CD4-positive, alpha-beta T cell treated with Interleukin-12 subunit alpha and Interleukin-12 subunit beta, for 1 hour (primary cell): ENCODE measurements at places on chromosomes 1 and 21.

DNA sequence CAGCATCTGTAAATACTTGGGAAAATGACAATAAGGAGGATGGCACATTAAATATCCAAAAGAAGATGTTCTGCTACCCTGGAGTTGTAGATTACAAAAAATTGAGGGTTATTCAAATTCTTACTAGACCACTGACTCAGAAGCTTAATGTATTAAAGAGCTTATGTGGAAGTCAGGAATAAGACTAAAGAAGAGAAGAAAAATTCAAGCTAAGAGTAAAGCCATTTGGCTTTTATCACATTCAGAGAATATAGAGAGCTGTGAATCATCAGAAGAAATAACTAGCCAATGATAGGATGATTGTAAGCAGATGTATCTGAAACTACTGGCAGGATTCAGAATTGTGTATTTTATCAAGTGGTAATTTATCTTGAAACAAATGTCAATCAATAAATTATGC is 237.0 kb downstream of the TBX15 start:
- DNase-seq, result no peak

- DNase-seq, result no peak
Measured at GRCh38 chr1:119542492-119542946, 35.5 kb downstream of the HSD3B1 start.

GRCh38 chr21:35325953-35326352 is 276.9 kb upstream of the RUNX1 start:
- DNase-seq, result no peak

DNA sequence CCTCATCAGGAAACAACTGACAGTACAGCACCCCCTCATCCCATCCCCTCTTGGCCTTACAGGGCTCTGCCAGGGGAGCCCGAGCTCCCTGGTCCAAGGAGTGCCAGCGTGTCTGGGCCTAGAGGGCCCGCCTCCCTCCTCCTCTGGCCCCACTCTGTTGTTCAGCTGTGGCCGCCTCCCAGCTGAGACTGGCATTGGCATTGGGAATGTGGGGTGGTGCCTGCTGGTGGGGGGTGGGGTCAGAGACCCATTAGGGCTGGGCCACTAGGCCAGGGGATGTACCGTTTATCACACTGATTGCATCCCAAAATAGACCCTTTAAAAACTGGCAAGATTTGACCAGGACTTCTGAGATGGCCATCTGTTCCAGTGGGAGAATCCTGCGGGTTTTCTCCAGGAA is 1.4 kb downstream of the LDLRAP1 start:
- DNase-seq, result no peak

- no peak for DNase-seq
Measured at GRCh38 chr1:119075614-119076013, 64.8 kb downstream of the WARS2 start.

DNA sequence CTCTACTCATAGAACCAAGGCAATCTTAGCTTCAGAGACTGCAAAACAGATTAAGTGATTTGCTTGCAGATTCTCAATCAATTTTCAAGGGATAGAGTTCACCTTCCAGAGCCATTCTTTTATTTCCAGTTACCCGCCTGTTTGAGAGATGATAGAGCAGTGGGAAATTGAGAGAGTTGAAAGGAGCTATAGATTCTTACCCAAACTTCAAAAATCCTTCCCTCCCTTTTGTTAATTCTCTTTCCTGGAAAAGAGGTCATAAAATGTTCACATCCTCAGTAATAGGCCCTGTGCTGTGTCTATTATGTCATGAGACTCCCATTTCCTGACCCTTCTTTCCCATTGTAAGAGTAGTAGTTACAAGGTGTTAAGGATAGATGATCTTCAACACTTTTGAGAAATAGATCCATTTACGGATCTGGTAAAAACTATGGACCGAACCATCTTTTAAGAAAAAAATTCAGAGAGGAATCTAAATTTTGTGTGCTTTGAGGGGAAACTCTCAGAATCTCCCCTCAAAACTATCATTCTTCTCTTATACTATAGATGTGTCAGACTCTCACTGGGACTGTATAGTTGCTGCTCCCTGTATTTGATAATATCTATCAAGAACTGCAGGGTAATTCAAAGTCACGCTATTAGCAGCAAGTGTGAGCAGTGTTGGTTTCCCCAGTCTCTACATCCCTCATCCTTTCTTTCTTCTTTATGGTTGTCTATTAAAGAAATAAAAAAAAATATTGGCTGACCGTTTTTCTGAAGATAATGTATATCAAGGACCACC is 8.0 kb downstream of the RGS4 start:
- no peak for DNase-seq

DNA sequence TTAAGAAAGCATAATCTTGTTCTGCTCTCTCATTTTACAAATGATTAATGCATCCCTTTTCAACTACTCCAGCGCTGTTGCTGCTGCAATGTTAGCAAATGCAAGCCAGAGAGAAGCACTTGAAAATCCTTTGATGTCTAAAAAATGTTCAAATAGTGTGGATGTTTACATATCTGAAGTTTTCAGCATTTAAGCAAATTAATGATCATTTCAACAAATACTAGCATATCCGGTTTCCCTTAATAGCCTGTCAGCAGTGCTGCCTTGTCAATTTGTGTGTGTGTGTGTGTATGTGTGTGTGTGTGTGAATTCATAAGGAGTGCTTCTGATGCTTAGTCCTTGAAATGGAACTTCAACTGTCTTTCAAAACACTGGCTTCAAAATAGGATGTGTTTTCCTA is 48.1 kb upstream of the WNT2B start:
- no peak for DNase-seq

DNA sequence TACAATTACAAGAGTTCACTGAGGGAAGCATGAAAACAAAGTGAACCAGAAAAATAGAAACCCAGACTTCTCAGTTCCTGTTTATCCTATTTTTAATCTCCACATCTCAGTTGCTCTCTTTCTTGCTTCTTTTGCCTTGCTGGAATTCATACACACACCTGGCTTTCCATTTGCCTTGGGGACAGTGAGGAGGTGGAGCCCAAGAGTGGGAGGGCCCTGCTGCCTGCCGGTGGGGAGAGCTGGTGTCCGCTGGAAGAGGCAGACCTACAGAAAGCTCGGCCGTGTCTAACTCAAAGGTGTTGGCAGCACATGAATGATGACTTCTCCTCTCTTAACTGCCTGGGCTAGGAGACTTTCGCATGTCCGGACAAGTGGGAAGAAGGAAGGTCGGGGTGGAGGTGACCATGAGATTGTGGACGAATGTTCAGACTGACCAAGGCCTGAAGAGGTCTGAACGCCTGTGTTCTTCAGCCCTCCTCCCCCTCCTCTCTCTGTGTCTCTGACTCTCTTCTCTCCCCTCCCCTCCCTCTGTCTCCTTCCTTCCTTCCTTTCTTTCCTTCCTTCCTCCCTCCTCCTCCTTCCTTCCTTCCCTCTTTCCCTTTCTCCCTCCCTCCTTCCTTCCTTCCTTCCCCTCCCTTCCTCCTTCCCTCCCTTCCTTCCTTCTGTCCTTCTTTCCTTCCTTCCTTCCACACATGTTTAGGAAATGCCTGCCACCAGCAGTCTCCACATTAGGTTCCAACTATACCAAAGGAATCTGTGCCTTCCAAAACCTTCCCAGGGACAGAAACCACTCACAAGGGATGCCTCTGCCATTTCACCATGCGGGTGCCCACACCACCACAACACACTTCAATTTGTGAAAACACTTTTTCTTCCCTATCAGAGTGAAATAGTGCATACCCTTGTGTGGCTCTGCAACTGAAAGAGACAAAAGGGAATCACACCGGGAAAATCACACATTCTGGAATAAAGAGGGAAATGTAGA is 157.3 kb upstream of the RUNX1 start:
- DNase-seq, result no peak

DNA sequence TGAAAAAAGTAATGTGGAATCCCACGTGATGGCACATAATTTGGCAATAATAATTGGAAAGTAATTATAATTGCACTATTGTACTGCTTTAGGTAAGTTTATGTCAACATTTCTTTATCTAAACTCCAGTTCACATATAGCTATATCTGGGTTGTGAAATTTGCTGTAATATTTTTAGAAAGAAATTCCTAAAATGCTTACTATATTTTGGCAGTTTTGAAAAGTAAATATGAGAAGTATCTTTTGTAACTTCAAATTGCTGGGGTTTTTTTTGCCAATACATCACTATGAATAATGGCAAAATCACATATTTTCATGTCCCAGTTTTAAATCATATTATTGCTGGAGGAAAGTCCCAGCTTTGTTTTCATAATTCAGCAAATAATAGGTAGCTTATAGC is 197.5 kb downstream of the PDE4B start:
- DNase-seq, result no peak

DNA sequence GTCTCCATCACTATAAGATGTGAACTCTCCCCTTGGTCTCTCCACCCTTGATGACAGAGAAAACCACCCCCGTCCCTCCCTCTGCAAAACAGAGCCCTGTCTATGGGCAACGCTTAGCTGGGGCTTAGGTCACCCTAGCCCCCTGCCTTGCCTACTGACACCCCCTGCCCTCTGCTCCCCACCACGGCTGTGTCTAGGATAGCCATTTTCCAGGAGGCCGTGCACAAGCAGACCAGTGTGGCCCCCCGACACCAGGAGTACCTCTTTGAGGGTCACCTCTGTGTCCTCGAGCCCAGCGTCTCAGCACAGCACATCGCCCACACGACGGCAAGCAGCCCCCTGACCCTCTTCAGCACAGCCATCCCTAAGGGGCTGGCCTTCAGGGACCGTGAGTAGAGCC is 8.5 kb downstream of the IKBKE start:
- DNase-seq, result no peak

- no peak for DNase-seq
Measured at GRCh38 chr1:198267921-198268320, 111.1 kb downstream of the NEK7 start.

DNA sequence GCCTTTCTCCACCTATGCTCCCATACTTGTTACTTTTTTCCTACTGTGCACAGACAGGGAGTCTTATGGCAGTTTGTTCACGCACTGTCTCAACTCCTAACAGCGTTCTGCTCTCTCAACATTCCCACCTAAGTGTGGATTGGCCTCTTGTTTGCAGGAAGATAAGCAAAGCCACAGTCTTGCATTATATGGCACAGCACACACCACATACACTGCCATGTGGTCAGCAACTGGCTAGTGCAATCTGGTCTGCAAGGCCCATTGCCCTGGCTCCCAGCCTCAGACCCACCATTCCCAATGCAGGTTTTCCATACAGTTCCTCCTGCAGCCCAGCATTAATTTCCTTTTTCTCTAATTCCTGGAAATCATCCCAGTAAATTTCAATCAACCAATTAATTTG is 38.3 kb upstream of the LAMC2 start:
- DNase-seq, result no peak

DNA sequence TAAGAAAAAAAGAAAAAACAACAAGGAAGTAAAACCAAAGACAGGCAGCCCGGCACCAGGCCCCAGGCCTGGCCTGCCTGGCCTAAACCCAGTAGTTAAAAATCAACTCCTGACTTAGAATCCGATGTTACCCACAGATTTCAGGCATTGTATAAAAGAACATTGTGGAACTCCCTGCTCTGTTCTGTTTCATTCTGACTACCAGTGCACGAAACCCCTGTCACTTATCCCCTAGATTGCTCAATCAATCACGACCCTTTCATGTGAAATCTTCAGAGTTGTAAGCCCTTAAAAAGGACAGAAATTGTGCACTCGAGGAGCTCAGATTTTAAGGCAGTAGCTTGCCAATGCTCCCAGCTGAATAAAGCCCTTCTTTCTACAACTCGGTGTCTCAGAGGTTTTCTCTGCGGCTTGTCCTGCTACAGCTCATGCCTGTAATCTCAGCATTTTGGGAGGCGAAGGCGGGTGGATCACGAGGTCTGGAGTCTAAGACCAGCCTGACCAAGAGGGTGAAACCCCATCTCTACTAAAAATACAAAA is 15.6 kb upstream of the MYOCOS start:
- no peak for DNase-seq

DNA sequence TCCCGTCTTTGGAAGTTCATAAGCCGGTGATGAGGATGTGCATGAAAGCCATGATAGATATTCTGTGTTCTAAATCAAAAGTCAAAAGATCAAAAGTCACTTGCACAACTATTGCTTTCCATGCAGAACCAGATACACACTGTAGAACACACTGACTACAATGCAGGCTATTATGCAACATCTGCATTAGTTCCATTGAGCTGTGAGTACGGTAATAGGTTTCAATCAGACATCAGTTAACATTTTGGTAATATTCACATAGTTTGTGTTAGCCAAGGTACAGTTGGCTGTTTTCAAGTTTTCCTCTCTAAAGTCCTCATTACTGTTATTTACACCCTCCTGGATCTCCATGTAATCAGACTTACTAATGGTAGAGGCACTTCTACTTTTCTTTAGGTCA is 3.1 kb downstream of the KCNA2 start:
- DNase-seq, result no peak

- DNase-seq, result peak; percentile 51
Measured at GRCh38 chr1:17201201-17202021, 3.5 kb upstream of the PADI1 start.

- no peak for DNase-seq
Measured at GRCh38 chr1:200260597-200261335, 149.1 kb downstream of the ZNF281 start.

DNA sequence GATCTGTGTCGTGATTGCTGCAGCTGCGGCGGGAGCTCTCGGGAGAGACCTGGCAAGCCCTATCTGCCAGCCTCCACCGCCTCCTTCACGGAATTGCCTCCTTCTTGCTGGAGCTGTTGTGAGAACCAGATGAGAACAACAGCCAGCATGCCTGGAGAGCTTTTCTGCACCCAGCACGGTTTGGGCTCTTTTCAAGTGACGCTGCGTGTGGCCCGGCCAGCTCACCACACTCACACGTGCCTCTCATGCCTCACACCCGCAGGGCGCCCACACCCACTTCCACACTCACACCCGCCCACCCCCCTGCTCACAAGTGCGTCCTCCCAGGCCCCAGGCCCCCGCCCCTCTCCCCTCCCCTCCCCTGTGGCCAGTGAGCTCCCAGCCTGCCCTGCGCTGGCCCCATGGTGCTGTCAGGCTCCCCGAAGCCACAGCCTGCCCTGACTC is 135.7 kb upstream of the RUNX3 start:
- peak; percentile 72 for DNase-seq

DNA sequence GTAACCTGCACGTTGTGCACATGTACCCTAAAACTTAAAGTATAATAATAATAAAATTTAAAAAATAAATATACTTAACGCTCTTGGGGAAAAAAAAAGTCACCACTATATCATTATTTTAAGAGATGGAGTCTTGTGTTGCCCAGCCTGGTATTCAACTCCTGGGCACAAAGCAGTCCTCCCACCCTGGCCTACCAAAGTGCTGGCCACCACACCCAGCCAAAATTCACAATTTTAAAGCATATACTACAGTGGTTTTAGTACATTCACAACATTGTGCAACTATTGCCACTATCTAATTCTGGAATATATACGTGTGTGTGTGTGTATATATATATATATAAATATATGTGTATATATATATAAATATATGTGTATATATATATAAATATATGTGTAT is 5.9 kb downstream of the HMGN2 start:
- DNase-seq, result no peak
